ENCODE measurements at places on chromosomes 6 and 20.

DNA sequence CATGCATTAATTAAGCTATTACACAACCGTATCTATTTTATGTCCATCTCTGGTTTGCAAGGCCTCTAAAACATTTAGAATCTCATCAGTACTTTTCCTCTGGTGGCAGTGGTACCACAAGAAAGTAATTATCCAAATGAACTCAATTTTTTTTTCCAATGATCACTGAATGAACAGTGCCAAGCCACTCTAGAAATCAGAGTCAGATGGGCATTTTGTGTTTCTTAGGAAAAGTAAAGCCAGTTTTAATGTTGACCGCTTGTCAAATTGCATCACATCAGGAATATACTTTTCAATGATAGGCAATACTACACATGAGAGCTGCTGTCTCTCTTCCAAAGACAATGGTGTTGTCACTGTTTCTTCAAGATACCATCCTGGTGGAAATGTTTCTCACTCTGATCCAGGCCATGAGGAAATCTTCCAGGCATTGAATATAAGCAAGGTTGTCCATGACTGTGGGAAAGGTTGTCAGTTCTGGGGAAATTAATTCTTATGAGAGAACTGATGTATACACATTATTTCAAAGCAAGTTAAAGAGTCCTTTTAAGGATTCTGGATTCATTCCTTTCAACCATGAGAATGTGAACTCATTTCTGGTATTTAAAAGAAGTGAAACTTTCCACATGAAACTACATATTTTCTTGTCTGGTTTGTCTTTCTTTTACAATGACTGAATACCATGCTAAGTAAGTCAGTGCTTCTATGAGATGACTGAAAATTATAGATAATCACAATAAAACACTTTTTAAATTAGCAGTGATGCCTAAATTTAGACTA is 108.8 kb upstream of the TCF21 start:
- no peak for DNase-seq

DNA sequence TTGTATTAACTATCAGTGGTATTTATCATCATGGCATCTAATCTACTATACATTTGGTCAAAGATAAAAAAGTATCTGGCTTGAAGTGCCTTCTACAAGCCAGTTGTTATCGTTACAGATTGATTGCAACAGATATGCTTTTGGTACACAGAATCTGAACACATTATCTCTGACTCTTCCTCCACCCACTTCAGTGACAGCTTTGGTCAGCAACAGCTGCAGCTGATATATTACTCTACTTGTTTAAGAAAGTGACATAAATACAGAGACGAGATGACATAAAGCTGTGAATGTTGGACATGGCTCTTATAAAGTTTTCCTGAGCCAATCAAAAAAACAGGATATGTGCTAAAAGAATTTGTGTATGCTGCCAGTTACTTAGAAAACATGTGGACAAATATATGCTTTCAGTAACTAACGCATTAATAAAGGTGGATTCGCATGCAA is 77.6 kb downstream of the HIVEP2 start:
- no peak for DNase-seq

DNA sequence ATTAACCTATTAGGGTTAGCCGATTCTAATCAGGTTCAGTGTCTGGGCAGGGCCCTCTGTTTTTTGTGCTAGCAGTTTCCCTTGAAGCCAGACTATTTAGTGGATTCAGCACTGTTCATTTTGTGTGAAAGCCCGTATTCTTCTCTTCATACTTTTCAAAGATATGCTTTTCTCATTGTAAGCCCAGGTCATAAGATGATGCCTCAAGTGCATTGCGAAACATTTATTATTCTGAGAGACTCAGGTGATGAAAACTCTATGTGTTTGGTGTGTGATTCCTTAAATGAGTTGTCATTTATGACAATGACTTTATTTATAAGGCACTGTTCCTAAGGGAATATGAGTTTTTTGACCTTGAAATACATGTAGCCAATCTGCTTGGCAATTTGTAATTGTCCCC is 851.0 kb upstream of the FLRT3 start:
- DNase-seq, result no peak

DNA sequence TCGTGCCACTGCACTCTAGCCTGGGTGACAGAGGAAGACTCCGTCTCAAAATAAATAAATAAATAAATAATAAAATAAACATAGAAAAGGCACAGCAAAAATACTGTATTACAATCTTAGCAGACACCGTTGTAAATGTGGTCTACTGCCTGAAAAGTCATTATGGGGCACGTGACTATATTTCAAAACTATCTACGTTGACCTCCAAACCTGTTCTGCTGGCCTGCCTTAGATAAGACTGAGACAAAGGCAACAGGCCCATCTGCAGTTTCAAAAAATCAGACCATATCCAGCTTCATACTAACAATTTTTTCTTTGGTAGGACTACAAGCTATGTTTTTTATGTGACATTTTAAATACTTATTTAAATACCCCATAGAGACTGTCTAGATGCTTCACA is 59.1 kb downstream of the AGPAT4 start:
- no peak for DNase-seq

DNA sequence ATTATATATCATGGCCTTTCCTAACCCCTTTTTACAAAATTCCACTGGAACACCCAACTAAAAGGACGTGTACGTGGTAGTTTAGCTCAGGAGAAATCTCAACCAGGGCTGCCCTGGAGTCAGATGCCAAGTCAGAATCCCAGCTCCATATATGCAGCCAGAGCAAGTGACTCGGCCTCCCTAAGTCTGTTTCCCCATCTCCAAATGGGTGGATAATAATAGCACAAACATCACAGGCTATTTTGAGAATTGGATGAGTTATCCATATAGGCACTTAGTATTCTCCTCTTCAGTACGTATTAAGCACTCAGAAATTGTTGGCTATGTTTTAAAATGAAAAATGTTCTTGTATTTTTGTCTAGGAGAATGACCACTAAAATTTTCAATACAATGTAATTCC is 481.5 kb downstream of the CD109 start:
- DNase-seq, result no peak

DNA sequence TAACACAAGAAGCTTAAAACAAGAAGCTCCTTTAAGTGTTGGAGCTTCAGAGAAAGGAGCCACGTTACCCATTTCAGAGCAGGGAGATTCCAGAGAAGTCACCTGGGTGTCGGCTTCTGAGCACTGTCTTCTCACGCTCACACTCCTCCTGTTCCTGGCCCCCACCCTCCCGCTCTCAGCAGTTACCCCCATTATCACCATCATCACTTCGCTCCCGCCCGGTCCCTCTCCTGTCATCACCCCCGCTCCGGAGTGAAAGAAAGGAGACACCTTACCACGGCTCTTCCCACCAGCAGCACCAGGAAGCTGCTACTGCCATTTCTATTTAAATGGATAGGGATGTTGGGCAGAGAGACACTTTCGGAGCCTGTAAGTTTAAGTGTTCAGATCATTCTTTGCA is 123.9 kb downstream of the GMPR start:
- DNase-seq, result no peak

DNA sequence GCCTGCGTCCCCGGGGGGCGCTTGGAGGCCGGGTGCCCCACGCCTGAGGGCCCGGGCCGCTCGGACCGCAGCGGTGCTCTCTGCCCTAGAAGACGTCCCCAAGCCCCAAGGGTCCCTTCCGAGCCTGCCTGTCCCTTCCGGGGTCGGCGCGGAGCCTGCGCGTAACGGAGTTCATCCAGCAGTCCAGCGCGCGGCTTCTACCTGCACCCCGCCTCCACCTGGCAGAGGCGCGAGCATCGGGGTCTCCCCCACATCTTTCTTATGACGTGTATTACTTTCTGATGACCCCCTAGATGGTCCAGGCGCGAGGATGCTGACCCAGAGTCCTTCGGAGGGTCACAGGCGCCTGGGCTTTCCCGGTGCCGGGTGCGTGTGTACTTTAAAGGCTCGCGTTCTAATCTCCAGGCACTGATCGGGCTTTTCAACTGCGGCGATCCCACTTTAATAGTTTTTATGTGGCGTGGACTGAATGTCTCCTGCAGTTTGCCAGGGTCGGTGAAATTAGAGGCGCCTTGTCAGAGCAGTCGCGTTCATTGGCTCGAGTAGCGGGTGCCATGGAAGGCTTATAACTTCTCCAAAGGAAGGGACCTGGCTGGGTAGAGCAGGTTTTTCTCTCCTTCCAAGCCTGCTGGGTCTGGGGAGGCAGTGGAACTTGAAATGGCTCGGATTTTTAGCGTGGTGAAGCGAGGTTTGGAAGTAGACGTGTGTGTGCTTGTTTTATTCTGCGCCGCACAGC is 912 bp downstream of the EYA4 start:
- DNase-seq, result no peak

DNA sequence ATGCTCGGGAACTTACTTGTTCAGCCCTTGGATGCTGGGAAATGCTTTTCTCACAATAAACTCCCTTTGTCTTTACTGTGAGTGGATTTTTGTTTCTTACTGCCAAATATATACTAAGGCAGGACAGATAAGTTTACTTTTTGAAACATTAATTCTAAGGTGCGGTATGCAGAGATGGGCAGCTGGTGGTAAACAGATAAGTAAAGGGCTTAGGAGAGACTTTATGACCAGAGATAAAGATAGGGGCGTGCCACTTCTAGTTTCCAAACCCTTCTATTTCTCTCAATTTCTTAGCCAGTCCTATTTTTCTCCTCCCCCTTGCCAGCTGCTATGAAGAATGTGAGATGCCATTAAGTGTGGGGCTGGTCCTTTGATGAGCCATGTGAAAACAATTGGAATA is 16.3 kb downstream of the SAMD3 start:
- no peak for DNase-seq

DNA sequence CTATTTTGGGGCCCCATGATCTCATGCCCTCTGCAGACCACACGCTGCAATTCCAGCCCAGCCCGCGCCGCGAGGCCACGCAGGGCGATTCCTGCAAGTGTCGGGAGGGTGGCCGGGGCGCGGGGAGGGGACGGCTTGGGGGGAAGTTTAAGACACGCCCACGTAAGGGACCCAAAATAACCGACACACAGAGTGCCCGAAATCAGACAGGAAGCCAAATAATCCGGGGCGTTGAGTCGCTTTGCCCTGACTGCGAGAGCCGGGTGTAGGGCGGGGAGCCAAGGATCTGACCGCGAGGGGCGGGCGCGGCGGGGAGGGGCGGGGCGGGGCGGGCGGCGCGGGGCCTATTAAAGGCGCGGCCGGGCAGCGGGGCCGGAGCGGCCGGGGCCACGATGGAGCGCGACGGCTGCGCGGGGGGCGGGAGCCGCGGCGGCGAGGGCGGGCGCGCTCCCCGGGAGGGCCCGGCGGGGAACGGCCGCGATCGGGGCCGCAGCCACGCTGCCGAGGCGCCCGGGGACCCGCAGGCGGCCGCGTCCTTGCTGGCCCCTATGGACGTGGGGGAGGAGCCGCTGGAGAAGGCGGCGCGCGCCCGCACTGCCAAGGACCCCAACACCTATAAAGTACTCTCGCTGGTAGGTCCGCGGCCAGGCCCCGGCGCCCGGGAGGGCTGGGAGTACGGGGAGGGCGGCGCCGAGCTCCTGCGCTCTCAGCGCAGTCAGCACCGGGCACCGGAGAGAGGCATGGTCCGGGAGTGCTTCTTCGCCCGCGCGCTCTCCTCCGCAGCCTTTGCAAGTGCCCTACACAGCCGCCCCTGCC is at the start of gene ENPP1:
Gene ENPP1 (plus strand): TSS at position 377 of the 816 bp plus-strand sequence. CDS start 16 bp downstream, at position 393.
- DNase-seq, result peak; percentile 29

- no peak for DNase-seq
Observed at GRCh38 chr6:22102671-22103070, 194.2 kb downstream of the PRL start.

GRCh38 chr6:160766989-160767646 is 65.1 kb downstream of the PLG start:
- peak; percentile 50 for DNase-seq

GRCh38 chr6:25175681-25176080 is 103.5 kb upstream of the CARMIL1 start:
- DNase-seq, result no peak

GRCh38 chr6:1190366-1190765 is 121.5 kb upstream of the FOXQ1 start:
- DNase-seq, result no peak

DNA sequence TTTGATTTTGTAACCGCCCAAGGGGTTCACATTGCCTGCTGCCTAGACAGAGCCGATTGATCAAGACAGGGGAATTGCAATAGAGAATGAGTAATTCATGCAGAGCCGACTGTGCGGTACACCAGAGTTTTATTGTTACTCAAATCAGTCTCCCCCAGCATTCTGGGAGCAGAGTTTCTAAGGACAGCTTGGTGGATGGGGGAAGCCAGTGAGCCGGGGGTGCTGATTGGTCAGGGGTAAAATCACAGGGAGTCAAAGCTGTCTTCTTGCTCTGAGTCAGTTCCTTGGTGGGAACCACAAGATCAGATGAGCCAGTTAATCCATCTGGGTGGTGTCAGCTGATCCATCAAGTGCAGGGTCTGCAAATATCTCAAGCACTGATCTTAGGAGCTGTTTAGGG is 60.0 kb upstream of the EZR start:
- DNase-seq, result no peak

GRCh38 chr20:37308086-37309050 is 18.9 kb downstream of the MANBAL start:
- DNase-seq, result no peak

GRCh38 chr6:22062807-22063408 is 233.9 kb downstream of the PRL start:
- DNase-seq, result peak; percentile 18

DNA sequence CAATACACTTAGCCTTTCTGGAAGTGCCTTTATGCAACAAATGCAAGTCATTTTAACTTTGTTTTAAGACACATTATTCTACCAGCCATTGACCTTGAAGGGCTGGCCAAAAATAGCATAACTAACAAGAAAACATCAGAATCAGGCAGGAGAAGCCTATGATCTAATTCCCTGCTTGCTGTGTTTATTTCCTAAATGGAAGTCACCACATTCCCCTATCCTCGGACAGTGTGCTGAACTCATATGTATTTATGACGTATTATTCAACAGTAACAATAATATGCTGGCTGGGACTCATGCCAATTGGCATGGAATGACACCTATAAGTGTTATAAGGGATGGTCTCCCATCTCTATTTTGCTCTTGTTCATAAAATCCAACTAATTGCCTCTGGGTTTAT is 140.7 kb downstream of the MAP3K7 start:
- no peak for DNase-seq

DNA sequence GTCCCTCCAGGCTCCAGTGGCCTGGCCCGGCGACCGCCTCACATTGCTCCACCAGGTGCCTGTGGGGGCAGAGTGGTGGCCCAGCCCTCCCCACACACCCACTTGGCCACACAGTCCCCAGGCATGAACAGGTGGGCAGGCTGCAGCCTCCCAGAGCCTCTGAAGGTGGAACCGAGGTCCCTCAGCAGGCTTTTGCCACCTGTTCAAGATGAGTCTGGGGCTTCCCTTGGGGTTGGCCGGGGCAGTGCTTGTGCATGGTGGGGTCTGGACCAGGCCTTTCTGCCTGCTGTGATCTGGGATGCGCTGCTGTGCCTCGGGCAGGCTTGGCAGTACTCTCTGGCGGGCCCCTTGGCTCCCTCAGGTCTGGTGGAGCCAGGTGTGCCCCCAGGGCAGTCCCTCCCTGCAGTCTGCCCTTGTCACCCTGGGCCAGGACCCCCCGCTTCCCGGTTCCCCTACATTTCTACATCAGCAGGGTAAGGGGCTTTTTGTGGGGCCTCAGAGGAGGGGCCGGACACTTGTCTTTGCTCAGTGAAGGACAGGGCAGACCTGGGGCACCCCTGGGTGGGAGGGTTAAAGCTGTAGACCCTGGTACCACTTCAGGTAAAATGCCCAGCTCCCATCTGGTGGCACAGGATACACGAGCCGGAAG is 2.7 kb upstream of the COL9A3 start:
- DNase-seq, result no peak

All from stimulated activated CD4-positive, alpha-beta T cell treated with anti-CD3 and anti-CD28 coated beads, Interleukin-1b, Interleukin-23, amount 100 ng/mL, for 4 hours (primary cell).